ENCODE measurements at places on chromosomes 1 and 21. TPM values are rescaled to one million over a fixed set of nuclear protein-coding genes. Genes with fewer than 3 reads are reported as not detected.

TTC22 gene
- total RNA-seq: 4.2 TPM

GRCh38 chr21:43696214-43696613, 22.7 kb upstream of the PDXK start:
- no peak for DNase-seq
- peaks cover 4% of the 10 kb centered on the region for H3K4me1 ChIP-seq
- no peak overlapping the region for H3K27ac ChIP-seq
- H3K4me3 ChIP-seq: no peak overlapping the region
- peaks cover 9% of the 10 kb centered on the region for H3K36me3 ChIP-seq

- no peaks in the 10 kb centered on the region for H3K27me3 ChIP-seq
- H3K4me3 ChIP-seq: no peak overlapping the region
- H3K36me3 ChIP-seq: no peaks in the 10 kb centered on the region
- no peak overlapping the region for H3K27ac ChIP-seq
- H3K4me1 ChIP-seq: no peaks in the 10 kb centered on the region
- DNase-seq: no peak
These were observed 31.1 kb downstream of the PBX1 start for GRCh38 chr1:164589961-164590507.

GRCh38 chr1:101267082-101267481, 30.3 kb downstream of the S1PR1 start:
- H3K36me3 ChIP-seq: no peaks in the 10 kb centered on the region
- no peaks in the 10 kb centered on the region for H3K27me3 ChIP-seq
- no peaks in the 10 kb centered on the region for H3K4me1 ChIP-seq

GRCh38 chr1:2352341-2352896, 38.9 kb downstream of the MORN1 start:
- no peak for DNase-seq
- H3K27ac ChIP-seq: no peak overlapping the region
- H3K36me3 ChIP-seq: no peaks in the 10 kb centered on the region
